ENCODE measurements at places on chromosomes 1 and 21.

- no peak for DNase-seq
Observed at GRCh38 chr1:94679332-94680038, 137.9 kb upstream of the F3 start.

- peak; percentile 29 for DNase-seq
Observed at GRCh38 chr1:36576118-36576517, 93.4 kb upstream of the CSF3R start.

GRCh38 chr1:112472142-112472541 lies 36.6 kb upstream of the WNT2B start:
- DNase-seq, result no peak

DNA sequence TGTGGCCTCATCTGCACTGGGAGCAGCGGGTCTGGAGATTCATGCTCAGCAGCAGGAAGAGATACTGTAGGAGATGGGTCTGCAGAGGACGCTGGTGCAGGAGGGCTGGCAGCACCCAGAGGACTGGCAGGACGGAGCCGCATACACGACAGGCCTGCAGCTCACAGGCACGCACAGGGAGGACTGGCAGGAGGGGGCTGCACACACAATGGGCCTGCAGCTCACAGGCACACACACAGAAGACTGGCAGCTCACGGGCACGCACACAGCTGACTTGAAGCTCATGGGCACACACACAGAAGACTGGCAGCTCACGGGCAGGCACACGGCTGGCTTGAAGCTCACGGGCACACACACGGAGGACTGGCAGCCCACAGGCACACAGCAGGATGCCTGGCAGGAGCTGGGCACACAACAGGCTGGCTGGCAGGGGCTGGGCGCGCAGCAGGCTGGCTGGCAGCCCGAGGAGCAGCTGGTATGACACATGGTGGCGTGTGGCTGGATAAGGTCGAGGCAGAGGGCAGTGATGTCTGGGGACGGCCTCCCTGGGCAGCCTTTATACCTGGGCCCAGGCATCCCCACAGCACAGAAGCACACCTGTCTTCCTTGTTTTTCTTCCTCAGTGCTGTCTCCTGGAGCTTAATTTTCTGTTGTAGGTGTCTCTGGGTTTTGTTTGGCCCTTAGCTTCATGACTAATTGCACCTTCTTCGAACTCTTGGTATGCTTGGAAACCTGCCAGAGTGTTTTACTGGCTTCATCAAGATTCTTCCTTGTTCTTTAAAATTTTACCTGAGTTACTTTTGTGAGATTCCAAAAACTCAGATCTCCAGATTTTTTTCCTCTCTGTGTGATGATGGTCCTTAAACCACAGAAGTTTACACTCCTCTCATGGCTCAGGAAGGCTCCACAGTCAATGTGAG lies at the start of gene KRTAP12-2:
Gene KRTAP12-2 (minus strand): TSS at position 527 of the 920 bp plus-strand sequence. CDS start 41 bp downstream, at position 486.
- DNase-seq, result no peak

- no peak for DNase-seq
Observed at GRCh38 chr21:36891692-36892091, 74.8 kb downstream of the HLCS start.

- no peak for DNase-seq
Observed at GRCh38 chr1:201753492-201753891, 75.5 kb upstream of the IPO9 start.

DNA sequence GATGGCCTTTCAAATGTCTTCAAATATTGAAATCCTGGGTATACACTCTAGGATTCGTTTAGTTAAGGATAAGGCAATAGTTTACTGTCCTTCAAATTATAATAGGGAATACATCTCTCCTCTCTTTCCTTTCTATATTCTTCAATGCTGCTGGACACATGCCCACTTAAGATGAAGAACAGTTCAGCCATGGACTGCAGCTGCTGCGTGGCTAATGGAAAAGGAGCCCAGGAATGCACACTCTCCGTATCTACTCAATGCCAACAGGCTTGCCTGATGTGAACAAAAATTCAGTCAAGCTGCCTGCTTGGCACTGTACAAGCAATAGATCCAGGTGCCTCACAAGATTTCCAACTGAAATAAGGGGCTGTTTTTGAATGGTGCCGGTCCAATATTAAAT lies 321.2 kb upstream of the LYPLAL1 start:
- DNase-seq, result no peak

DNA sequence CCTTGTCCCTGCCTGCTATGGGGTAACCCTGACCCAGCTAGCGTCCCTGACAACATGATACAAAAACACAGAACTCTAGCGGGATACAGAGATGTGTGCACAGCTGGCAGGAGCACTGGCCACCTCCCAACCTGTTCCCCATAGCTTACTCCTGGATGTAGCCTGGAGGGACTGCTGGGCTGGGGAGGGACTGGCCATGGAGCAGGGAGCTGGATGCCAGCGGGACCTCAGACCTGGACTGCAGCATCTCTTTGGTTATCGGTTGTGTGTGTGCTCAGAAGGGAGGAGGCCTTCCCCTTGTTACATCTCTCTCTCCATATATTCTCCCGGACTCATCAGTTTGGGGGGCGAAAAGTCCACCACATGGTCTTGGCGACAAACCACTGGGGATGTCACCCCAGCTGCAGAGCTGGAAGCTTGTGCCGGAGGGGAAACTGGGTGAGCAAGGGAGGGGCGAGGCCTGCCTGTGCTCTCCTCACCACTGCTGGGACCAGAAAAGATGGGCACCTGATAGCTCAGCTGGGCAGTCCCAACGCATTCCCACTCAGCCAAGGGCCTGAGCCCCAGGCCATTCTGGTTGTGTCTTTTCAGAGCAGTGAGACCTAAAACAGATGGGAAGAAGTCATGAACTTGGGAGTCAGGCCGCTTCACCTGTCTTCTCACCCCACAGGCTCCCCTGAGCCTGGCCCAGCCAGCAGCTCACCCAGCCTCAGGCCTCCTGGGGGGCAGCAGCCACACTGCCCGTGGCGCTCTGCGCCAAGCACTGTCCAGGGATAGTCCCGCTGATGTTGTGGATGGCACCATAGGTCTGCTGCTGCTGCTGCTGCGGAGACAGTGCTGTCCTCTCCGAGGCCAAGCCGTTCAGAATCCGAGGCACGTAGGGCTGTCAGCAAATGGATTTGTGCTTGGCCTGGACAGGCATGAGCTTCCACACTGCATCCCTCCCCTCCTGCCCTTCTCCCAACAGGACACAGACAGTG lies 35.6 kb downstream of the TMEM63A start:
- DNase-seq, result no peak

GRCh38 chr1:235818632-235819136 lies 48.0 kb downstream of the LYST start:
- no peak for DNase-seq

GRCh38 chr1:226034482-226034881 lies 28.0 kb upstream of the H3-3A start:
- DNase-seq, result no peak

GRCh38 chr1:230204842-230205241 lies 137.8 kb downstream of the GALNT2 start:
- DNase-seq, result no peak

DNA sequence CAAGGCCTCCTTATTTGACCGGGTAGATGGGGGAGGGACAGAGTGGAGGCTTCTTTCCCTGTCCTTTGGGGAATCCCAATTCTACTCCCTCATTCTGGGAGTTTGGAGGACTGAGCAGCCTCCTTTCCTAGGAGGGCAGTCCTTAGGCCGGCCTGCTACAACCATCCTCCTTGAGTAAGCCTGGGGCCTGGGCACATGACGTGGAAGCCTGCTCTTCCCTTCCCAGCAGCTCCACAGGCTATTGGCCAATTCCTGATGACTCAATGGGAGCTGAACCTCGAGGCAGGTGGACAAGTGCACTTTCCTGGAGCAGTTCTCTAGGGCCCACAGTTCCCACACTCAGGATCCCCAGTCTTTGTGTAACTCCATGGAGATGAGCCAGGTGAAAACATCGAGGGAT lies 3.1 kb downstream of the KCNA10 start:
- DNase-seq, result no peak

DNA sequence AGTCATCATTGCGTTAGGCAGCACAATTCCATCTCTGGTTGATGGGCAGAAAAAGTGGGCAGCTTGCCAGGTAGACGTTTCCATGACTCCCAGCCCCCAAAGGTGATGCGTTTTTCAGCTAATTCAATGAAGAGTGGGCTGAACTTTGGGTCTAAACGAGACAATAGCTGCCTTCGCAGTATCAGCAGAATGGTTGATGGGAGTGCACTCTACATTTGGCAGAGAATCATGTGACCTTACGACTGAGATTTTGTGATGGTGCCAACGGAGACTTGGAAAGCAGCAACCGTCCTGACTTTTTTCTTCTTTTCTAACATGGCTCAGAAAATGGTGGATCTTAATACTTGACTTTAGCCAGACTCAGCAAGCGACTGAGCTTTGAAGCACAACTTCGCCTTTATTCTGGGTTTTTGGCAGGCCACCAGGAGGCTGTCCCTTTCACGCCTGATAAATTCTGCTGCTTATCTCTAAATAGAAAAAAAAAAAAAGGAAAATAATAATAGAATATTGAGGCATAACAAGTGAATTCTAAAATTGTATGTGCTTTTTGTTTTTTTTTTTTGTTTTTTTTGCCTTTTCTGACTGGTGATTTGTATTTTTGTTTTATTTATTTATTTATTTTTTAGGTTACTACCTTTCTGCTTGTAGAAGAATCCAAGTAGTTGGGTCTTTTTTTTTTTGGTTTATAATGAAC lies 804.8 kb downstream of the USP25 start:
- no peak for DNase-seq

DNA sequence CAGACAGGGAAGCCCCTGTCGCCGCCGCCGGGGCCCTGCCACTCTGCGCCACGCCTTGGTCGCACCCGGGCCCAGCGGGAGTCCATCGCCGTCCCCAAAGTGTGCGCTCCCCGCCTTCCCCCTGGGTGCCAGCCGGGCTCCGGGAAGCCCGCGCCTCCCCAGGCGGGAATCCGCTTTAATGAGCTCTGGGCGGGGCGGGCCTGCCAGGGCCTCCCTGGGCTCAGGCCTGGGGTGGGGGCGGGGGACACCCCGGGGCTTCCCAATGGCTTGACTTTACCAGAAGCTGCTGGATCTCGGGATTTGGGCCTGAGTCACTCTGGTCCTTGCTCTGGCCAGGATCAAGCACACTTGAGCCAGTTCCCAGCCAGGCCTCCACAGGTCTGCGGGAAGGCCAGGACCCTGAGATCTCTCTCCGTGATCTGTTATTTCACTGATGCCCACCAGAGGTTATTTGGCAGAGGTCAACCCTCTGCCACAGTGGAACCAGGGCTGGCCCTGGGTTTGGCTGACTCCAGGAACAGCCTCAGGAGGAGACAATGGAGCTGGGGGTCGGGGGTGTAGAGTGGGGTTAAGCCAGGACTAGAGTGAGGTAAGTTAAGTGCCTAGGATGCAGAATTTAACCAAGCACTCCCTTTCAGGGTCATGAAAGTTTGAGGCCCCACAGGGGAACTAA lies 178.4 kb upstream of the EDN2 start:
- no peak for DNase-seq

DNA sequence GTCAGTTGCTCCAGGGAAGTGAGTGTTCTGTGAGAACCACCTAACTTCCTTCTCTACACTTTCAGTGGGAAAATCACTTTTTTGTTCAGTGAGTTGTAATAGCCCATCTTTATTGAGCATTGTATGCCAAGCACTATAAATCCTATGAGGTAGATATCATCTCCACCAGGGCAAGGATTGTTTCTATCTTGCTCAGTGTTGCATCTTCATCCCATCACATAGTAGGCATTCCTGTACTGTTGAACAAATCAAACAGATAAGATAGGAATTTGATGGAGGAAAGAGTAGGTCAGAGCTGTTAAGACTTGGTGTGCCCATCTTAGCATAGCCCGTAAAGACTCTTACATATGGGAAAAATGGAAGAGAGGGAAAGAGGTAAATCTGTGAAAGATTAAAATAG lies 2.9 kb upstream of the PIGV start:
- DNase-seq, result no peak

- no peak for DNase-seq
Observed at GRCh38 chr21:20388400-20388799, 609.8 kb upstream of the NCAM2 start.

GRCh38 chr1:27455139-27455811 lies 34.7 kb downstream of the WASF2 start:
- DNase-seq, result no peak

GRCh38 chr1:243950166-243950565 lies 100.1 kb upstream of the AKT3 start:
- no peak for DNase-seq

- peak; percentile 26 for DNase-seq
Observed at GRCh38 chr1:8097077-8097799, 71.1 kb upstream of the ERRFI1 start.
